ENCODE measurements at places on chromosomes 7 and 10.
A peak's percentile ranks its signal among the peaks of the same experiment; 100 is the strongest.

DNA sequence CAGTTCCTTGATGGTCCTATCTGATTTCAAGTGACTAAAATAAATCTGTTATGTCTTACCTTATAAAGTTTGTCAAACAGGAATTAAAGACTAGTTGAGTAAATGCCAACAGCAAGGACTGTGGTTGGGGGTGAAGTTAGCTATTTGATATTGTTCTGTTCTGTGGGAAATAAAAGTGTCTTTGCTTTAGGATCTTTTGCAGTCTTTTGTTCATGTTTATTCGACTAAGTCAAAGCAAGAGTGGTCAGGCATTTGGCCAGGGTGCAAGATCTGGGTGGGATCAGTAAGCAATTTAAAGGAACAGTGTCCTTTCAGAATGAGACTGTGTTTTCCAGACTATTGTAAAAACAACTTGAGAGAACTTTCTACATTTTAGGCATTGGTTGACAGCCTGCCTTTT lies at the start of gene COL28A1:
Gene COL28A1, minus strand, starts transcription at position 183 of the 400 bp plus-strand sequence. CDS start 2,998 bp downstream, outside the sequence.
- DNase-seq: no peak

DNA sequence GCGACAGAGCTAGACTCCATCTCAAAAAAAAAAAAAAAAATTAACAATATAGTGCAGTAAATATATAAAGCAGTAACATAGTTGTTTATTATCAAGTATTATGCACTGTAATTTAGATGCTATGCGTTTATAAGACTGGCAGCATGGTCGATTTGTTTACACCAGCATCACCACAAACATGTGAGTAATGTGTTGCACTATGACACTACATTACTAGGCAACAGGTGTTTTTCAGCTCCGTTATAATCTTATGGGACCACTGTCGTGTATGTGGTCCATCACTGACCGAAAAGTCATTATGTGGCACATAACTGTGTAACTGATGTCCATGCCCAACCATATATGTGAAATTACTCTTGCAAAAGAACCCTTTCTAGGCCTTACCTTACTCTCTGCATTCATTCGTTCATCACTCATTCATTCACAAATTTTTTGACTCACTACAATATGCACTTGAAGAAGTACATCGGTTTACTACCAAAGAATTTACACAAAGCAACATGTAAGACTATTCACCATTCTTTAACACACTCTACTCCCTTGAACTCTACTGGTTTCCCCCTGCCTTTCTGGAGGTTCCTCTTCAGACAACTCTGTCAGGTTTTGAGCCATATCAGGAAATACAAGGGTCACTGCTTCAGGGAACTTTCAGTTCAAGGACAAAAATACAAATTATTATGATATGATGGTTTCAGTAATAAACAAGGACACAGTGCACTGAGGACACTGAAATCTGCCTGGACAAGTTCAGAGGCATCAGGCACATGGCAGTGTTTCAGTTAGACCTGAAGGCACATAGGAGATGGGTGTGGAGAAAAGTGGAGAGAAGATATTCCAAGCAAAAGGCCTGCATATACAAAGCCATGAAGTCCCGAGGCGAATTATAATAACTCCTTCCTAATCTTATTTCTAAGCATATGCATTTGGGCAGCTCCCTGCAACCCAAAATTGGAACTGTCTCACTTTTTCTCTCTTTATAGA lies 17.4 kb downstream of the ITGB1 start:
- no peak for DNase-seq

GRCh38 chr7:132311733-132312132 lies 264.5 kb downstream of the PLXNA4 start:
- DNase-seq: no peak

- no peak for DNase-seq
Measured at GRCh38 chr7:66330961-66331360, 125.8 kb downstream of the TPST1 start.

DNA sequence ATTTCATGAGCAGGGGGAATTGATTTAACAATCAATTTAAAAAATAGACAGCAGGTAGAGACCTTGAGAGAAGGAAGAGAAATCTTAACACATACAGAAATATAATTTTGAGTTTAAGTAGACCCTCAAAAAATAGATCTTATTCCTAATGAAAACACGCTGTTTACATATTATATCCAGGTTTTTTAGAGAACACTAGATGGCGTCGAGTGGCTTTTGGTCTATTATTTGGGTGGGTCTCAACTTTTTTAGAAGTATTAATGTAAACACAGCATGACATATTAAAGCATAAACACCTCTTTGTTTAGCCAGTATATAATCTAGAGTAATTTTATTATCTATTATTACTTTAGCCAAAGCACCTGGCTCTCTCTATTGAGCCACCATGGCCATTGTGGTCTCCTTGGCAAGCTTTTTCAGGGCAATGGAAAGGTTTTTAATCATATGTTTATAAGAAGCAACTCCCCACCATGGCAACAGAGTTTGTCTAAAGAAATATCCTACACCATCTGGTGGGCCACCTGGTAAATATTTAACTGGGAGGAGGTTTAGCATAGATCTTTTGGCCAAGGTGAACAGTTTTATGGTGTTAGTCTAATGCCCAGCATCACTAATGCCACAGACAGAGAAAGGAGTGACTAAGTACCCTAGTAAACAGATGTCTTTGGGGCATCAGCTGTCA lies 59.7 kb upstream of the PRSS1 start:
- no peak for DNase-seq

DNA sequence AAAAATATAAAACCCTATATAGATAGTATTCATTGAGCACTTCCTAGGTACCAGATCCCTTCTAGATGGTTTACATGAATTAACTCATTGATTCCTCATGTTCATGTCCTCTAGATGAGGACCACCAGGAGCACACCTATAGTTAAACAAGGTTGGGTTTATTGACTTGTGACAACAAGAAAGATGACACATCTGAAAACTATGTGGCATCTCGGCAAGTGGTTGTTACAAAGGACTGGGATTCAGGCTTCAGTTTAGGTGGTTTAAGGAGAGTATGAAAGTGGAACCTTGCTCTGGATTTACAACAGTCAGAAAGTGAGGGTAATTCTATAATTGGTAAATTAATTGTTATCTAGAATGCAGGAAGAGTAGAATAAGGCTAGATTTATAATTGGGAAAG lies 99.0 kb upstream of the PHF14 start:
- DNase-seq: no peak

GRCh38 chr7:103712991-103713778 lies 267.2 kb upstream of the SLC26A5 start:
- no peak for DNase-seq

DNA sequence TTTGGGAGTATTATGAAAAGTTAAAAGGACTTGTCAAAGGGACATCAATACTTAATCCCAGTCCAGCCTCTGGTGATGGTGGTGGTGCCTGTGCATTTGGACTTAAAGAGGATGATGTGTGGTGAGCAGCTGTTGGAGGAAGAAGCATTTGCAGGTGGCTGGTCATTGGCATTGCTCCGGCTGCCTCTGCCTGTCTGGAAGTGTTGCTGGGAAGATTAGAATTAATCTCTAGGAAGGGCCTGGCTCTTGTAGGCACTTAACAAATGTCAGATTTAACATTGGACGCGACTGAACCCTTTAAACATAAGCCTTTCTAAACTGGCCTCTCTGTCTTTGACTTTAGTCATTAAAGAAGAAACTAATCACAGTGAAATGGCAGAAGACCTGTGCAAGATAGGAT lies 58.8 kb downstream of the FIGNL1 start:
- DNase-seq: no peak

DNA sequence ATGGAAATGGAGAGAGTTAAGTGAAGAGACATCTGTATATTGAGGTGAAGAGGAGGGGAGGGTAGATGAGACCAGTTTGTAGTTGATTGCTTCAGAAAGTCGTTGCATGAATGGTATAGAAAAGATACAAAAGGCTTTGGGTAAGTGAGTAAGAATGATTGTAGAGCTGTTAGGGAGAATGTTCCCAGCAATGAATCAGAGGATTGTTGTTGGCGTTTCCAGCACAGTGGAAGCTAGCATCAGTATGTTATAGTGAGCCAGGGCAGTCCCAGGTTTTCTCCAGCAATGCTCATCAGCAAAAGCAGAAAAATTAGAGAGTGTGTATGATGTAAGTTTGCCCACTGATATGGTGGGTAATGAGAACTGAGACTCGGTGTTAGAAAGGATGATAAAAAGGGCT lies 15.4 kb upstream of the CDK6 start:
- no peak for DNase-seq

GRCh38 chr10:125054669-125055268 lies 105.6 kb downstream of the CTBP2 start:
- peak; percentile 78 for DNase-seq

DNA sequence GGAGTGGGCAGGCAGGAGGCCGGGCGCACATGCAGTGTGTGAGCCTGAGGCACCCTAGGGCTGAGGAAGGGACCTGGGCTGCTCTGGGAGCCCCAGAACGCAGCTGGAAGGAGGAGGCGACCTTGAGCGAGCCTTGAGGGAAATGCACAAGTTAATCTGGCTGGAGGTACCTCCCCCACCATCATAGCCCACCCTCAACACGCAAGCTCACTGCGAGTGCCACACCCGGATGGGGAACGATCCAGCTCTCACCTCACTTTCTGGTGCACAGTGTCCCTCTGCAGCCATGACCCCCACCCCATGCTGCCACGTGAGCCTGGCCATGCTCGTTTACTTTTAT lies 162.4 kb upstream of the PPP2R2D start:
- no peak for DNase-seq

- no peak for DNase-seq
Measured at GRCh38 chr7:151744656-151745638, 132.0 kb downstream of the PRKAG2 start.

DNA sequence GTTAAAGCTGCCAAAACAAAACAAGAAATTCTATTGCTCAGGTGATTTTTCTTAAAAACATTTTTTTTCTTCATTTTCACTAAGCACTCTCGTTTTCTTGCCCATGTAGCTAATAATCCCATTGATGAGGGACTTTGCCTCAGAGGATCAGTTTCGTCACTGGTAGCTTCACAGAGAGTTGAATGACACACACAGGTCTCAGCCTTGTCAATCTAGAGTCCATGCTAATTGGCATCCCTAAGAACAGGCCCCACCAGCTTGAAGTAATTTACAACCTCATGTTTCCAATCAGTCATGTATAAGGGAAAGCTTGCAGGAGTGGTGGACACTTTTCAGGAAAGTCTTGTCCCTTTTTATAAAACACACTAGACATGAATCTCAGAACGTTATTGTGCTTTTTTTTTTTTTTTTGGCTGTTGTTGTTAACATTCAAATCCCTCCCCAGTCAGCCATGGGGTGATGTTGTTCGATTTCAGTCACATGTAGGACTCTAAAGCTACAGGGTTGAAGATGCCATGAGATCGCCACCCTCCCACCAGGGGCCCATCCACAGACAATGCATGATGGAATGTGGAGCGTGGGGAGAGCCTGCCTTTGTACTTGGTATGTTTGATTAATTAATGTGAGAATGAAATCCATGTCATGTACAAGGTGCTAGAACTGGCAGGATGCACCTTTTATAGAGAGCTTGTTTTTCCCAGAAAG lies 232.4 kb upstream of the FZD8 start:
- DNase-seq: no peak

DNA sequence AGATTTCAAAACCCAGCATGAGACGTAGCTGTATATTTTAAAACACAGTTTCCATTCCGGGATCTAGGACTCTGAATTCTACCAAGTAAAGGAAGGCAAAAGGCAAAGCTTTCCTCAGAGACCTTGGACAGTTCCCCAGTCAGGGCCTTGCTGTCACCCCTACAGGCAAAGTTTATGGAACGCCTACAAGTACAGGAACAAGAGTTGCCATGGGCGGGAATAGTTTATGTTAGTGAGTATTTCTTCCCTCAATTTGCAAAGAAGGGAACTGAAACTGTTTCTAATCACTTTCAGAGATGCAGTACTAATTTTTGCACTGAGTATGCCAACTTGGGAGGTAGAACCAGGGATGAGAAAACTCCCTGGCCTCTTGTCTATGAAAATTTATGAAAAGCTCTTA lies 68.2 kb upstream of the LRGUK start:
- no peak for DNase-seq

- no peak for DNase-seq
Measured at GRCh38 chr10:115084277-115084850, 8.8 kb upstream of the ATRNL1 start.

GRCh38 chr7:39248041-39248691 lies 270.5 kb downstream of the POU6F2 start:
- no peak for DNase-seq

- no peak for DNase-seq
Measured at GRCh38 chr7:21154614-21155013, 273.3 kb upstream of the SP4 start.

GRCh38 chr10:17756557-17757217 lies 4.7 kb downstream of the TMEM236 start:
- no peak for DNase-seq

GRCh38 chr7:108592646-108593201 lies 23.1 kb downstream of the DNAJB9 start:
- DNase-seq: no peak

DNA sequence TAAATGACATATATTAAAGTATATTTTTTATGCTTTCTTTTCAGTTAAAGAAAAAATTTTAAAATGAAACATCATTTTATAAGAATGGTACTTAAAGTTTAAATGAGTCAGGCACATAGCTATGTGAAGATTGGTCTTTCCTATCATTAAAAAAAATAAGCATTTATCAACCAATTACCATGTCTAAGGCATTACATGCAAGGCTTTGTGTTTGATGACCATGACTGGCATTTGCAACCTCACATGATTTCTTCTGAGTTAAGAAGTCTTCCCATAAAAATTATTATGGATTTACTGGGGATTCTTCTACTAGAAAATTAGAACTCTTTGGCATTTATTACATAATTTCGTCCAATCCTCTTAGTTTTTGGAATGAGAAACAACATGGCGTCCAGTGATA lies 776.1 kb downstream of the MAGI2 start:
- no peak for DNase-seq

DNA sequence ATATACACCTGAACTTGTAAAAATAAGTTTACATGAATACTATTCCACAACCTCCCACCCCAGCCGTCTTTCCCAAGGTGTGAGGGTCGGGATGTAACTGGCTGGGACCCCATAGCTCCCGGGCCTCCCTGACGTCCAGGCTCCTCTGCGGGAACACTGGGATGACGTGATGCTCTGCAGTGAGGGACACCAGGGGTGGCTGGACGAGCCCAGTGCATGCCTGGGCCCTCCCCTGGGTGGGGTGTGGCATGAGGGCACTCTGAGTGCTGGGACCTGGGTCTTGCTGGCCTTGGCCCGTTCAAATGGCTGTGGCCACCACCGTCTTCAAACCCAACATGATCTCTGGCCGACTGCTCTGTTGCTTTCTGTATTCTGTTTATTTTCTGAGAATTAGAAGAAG lies 182.4 kb downstream of the DNAJB6 start:
- DNase-seq: no peak

- no peak for DNase-seq
Measured at GRCh38 chr7:118478236-118478635, 253.7 kb downstream of the ANKRD7 start.
